ENCODE measurements at places on chromosomes 3 and 15.
A peak's percentile ranks its signal among the peaks of the same experiment; 100 is the strongest.

DNA sequence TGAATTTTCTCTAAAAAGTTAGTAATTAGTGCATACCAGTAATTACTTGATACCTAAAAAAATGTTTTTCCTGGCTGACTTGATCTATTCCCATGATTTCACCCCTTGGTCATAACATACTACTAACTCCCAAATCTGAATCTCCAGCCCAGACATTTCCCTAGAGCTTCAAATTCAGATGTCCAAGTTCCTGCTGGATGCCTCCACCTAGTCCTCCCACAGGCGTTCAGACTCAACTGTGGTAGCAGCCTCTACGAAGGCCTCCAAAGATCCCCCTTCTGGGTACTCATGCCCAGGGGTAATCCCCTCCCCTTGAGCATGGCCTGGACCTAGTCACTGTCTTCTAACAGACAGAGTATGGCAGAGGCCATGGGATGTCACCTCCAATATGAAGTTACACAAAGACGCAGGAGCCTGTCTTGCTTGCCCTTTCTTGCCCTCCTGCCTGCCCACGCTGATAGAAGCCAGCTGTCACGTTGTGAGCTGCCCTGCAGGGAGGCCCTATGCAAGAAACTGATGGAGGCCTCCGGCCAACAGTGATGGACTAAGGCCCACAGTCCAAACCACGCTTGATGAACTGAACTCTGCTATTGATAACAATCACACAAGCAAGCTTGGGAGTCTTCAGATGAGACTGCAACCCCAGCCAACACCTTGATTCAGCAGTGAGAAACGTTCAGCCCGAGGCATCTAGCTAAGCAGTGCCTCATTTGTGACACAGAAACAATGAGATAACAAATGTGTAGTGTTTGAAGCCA, 8.6 kb upstream of the FBN1 start:
- no peak for DNase-seq

DNA sequence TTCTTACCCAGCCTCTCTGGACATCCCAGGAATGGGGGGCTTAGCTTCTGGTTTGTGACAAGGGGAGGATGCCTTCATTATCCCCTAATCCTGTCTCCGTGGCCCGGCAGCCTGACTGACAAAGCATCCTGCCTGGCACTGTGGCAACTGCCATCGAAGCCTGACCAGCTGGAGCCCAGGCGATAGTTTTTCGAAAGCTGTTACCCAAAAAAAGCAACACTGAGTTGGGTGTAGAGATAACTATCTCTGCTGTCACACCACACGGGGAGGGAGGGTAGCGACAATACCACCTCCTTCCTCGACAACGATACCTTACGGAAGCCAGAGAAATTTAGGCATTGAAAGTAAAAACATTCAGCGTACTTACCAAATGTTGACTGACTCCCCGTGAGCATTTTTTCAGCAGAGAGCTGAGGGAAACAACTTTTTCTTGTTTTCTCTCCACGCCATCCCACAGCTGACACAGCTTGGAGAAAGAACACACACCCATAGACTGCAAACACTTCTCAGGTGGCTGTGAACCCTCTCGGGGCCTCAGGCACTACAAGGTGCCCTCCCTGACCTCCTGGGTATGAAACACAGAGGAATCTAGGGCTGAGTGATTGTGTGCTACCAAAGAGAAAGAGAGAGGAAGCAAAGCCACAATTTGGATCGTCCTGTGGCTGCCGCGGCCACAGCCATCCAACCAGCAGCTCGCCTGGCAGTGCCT, 361.9 kb upstream of the ICE2 start:
- no peak for DNase-seq

GRCh38 chr15:38474155-38474757, 20.3 kb downstream of the FAM98B start:
- peak; percentile 33 for DNase-seq

DNA sequence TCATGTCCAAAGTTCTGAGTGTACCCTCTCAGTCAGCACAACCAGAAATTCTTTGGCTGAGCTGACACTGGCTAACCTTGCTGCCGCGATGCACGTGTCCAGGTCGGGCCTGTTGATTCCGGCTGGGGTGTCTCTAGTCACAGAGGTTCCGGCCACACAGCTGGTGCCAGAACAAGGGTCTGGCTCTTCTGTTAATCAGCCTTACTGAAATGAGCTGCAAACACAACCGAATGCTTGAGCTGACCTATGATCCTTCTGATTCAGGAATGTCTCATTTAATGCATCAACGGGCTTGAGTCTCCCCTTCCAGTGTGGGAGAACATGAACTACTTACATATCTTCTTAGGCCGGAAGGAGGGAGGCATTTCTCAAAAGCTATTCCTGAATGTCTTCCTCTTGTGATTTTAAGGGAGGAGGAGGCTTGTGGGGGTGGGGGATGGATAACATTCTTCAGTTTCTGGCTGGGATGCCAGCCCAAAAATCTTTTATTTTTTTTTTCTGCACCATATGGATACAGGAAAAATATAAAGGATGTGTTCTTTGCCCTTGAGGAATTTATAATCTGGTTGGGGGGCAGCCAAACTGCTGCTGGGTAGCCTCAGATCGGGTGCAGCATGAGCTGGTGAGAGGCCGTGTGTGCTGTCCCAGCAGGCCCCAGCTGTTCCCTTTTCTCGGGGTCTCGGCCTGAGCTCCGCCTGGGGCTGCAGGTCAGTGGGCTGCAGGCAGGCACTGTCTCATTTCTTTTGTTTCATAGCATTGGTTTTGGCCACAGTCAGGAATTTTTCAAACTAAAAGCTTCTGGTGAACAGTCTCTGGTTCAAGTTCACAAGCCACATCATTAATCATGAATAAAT, 319.1 kb upstream of the TBL1XR1 start:
- peak; percentile 20 for DNase-seq

GRCh38 chr3:53243165-53243564, 12.7 kb downstream of the TKT start:
- no peak for DNase-seq

DNA sequence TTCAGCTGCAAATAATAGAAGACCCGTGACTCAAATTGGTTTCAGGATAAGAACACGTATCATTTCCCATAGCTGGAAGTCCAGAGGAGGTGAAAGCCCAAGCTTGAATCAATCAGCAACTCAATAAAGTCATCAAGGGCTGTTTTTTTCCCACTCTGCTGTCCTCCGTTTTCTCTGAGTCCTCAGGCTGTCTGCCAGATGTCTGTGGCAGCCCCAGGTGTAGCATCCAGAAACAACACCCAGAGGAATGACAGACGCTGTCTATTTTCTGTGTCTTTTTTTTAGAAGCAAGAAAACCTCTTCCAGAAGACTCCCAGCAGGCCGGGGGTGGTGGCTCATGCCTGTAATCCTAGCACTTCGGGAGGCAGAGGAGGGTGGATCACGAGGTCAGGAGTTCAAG, 204.4 kb downstream of the FAM43A start:
- DNase-seq = no peak

- peak; percentile 67 for DNase-seq
Measured at GRCh38 chr3:168884353-168884903, 779.1 kb downstream of the MECOM start.

- peak; percentile 24 for DNase-seq
Measured at GRCh38 chr15:95446854-95447253, 883.6 kb upstream of the NR2F2 start.

DNA sequence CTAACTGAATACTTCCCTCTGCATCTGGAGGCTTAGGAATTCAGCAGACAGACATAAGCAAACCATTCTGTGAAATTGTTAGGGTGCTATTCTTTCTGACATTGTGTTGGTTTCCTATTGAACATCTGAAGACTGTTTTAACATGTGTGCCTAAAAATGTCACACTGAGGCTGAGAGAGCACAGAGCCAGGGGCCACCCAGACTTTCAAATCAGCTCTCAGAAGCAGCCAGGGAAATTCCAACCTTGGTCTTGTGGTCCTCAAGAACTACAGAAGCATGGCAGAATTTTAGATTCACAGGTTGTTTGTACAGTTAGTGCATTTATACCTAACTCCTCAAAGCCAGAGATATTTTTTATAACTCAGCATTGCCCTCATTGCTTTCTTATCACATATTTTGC, 929.2 kb upstream of the CFAP20DC start:
- no peak for DNase-seq

DNA sequence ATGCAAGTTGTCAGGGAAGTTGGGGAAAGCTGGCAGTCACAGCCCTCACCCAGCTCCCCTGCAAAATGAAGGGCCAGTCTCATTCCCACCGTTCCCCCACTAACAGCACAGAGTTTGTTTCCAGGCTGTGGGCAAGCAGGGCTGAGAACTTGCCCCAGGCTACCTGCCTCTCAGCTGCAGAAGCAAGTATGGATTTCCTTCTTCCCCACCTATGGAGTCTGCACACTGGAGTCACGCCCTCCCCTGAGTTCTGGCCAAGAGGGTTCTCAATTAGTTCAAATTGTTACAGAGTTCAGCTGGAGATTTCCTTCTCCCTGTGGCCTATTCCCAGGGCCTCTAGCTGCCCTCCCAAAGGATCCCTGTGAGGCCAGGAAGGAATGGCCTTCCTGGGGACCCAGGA, 90.1 kb upstream of the ATP11B start:
- no peak for DNase-seq

DNA sequence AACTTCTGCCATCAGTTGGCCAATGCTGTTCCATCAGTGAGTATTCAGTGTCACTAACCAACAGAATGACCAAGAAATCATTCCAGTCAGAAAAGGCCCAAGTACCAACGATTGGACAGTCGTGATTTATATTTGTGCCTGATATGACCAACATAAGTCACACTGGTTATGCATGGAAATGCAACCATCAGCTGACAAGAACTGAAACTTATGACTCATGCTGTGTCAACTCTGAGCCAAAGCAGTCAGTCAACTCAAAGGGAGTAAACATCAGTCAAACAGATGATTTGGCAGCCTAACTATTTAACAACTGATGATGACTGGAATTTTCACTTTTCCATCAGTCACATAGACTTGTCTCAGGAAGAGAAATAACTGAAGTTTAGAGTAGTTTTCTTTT, 142.4 kb downstream of the ANXA2 start:
- no peak for DNase-seq

- no peak for DNase-seq
Measured at GRCh38 chr3:5464649-5465048, 277.1 kb downstream of the EDEM1 start.

GRCh38 chr15:57686657-57687056, 19.9 kb upstream of the POLR2M start:
- DNase-seq = no peak

DNA sequence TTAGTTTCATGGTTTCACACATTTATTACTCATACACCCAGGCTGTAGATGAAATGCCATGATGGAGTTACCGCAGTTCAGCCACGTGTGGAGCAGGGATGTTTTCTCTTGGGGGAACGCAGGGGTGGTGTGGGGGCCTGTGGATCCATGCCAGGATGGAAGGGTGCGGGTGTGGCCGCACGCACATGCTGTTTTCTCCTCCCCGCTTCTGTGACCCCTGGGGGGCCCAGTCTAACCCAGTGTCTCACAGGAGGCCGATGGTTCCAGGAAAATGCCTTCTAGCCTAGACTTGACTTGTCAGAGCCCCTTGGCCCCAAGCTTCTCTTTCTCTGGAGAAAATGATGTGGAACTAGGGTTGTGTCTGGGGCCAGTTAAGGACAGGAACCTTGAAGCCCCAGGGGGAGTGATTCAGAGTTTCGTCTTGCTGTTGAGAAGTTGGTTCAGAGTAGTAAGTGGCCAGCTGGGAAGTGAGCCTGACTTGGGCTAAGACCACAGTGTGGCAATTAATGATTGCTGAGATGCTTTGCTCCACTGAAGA, 240.4 kb upstream of the BHLHE40 start:
- no peak for DNase-seq

DNA sequence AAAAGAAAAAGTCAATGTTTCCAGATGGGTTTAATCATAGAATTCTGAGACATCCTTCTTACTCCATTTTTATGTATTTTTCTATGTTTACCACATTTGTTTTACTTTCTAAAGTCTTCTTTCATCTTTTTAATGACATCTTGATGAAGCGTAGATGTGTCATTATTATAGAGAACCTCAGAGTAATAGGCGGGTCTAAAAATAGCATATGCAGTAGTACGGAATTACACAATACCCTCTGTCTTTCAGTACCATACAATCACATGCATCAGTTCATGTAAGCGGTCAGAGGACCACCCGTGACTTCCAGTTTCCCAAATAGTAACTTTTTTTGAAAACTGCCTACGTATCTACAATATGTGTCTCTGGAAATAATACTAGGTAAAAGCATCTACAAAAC, 224.0 kb downstream of the PLOD2 start:
- no peak for DNase-seq

- DNase-seq = no peak
Measured at GRCh38 chr3:45367453-45367871, 20.9 kb upstream of the LARS2 start.

GRCh38 chr15:51917493-51917892, 54.1 kb downstream of the LEO1 start:
- no peak for DNase-seq

GRCh38 chr3:64073158-64073761, 50.0 kb upstream of the PSMD6 start:
- DNase-seq = no peak

DNA sequence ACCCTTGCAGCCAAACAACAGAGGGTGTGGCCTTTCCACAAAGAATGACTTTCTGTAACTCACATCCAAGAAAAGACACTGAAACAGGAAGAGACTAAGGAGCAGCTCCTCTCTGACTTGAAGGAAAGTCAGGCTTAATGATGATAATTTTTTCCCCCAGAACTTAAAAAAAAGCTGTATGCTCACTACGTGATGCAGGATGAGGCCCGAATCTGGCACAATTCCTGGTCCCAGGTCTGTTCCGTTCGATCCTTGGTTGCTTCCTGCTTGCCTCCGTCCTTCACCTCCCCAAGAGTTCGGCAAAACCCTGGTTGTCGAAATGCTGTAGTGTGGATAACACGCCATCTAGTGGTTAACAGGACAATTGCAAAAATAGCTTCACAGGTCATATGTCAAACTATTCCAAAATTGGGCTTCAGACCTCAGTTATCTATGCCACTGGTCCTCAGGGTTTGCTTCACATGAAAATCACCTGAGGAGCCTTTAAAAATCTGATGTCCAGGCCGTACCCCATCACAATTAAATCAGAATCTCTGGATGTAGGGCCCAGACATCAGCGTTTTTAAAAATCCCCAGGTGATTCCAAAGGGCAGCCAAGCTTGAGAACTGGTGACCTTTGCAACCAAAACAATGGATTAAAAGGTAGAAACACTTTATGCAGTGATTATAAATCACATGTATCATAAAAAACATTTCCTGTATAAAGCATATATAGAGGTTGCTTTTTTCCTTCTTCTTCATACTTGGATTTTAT, 28.1 kb upstream of the SYNM start:
- peak; percentile 39 for DNase-seq
